ENCODE measurements at places on chromosomes 5 and 9. TPM values are rescaled to one million over a fixed set of nuclear protein-coding genes. Genes with fewer than 3 reads are reported as not detected.

The MCIDAS gene
- not detected for total RNA-seq

The OR5C1 gene
- total RNA-seq, result not detected

The NDOR1 gene
- 4.4 TPM for total RNA-seq

The HRCT1 gene
- total RNA-seq, result 1.8 TPM

The ABLIM3 gene
- 48.5 TPM for total RNA-seq

The ZNF454 gene
- total RNA-seq, result 0.16 TPM

The PCA3 gene
- total RNA-seq, result not detected

The PCDHGC4 gene
- total RNA-seq, result 0.93 TPM

The RAI14 gene
- 4.3 TPM for total RNA-seq

The SLC25A2 gene
- total RNA-seq, result not detected

The DDX4 gene
- not detected for total RNA-seq

The LCNL1 gene
- 0.79 TPM for total RNA-seq

The SH3TC2 gene
- total RNA-seq, result 1.9 TPM

The MOB3B gene
- 2.1 TPM for total RNA-seq
